ENCODE measurements at places on chromosomes 6 and 20.

GRCh38 chr6:135423649-135424128 is 73.9 kb downstream of the AHI1 start:
- DNase-seq = peak; percentile 70

- DNase-seq = peak; percentile 39
Observed at GRCh38 chr20:50110141-50111047, 2.6 kb downstream of the UBE2V1 start.

DNA sequence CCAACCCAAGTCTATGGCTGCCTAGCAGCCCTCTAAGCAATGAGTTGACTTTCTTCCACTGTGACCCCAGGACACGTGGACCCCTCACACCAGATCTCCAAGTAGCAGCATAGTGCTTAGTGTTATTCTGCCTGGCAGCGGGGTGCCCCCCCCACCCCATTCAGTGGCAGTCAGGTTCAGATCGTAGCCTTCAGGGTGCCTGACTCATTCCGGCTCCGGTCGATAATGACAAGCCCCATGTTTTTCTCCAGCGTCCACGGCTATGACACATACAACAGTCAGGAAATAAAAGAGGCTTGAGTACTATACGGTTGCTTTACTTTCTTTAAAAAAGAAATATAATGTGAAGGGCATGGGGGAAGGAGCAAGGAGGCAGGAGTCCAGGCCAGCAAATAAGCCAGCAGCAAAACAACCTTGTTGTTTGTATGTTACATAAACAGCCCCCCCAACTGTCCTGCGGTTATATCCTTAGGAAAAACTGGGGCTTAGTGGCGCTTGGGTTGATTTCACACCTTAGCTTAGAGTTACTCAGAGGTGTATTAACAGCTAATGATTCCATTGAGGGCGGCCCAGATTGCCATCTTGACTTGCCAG is 23.1 kb downstream of the GNAS start:
- peak; percentile 46 for DNase-seq

DNA sequence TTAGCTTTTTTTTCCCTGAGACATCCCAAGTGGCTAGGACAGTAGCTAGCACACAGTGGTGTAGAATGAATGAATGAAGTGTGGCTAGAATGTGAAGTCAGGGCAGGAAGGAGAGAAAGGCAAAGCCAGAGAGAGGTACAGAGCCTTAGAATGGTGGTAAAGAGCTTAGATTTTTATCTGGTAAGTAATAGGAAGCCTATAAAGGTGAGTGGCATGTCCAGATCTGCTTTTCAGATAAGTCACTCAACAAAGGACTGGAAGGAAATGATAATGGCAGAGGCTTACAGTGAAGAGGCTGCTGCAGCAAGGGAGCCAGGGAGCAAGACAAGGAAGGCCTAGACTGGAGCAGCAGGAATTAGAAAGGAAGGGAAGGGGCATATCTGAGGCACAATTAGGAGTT is 96.0 kb upstream of the PRDM1 start:
- DNase-seq = no peak

DNA sequence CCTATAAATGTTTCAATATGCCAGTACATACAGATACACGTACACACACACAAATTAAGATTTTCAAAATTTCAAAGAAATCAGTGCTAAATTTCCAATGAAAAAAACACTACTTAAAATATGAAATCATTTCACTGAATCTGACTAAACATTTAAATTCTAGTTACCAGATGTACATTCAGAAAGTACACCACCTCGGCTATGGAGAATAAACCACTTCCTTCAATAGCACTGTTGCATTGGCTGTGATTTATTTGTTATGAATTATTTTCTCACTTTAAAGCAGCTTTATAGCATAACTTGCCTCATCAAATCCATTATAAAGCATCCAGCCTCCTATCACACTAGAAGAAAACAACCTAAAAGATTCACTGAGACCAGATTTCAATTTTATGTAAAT is 36.6 kb downstream of the HBS1L start:
- DNase-seq = no peak

DNA sequence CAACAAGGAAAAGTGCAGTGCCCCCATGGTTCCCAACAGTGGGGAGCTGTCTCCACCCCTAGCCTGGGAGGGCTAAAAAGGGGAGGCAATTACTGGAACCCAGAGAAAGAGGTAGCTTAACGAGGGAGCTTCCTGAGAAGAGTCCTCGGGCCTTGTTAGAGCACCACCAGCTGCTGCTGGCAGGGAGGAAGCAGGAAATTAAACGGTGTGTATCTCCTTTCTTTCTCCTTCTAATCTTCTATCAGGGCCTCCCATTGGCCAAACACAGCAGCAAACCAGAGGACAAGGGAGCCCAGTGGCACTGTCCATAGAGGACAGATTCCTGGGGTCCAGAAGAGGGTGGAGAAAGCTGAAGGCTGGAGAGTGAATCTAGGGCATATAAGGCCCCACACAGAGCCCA is 7.6 kb upstream of the BTN2A2 start:
- no peak for DNase-seq
